Keratinocyte (primary cell): ENCODE measurements at places on chromosomes 7 and 10.

DNA sequence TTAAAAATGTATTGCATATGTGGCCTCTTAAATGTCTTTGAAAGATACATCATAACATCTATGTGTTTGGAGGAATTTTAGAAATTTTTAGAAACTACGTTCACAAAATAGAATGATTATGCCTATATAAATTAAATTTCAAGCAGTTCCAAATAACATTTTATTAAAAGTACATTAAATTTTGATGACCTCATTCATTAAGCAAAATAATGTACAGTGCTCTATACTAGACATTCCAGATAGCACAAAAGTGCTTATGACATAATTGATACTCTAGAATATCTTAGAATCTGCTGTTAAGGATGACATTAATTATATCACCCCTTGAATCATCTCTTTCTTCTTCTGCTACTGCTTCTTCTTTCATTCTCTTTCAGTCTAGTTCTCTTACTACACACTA is 528.9 kb downstream of the GFRA1 start:
- no peak for DNase-seq

GRCh38 chr7:21454182-21454581 is 26.3 kb downstream of the SP4 start:
- DNase-seq, result no peak

- DNase-seq, result no peak
These were observed 224.6 kb upstream of the ZWINT start for GRCh38 chr10:56585447-56586171.

DNA sequence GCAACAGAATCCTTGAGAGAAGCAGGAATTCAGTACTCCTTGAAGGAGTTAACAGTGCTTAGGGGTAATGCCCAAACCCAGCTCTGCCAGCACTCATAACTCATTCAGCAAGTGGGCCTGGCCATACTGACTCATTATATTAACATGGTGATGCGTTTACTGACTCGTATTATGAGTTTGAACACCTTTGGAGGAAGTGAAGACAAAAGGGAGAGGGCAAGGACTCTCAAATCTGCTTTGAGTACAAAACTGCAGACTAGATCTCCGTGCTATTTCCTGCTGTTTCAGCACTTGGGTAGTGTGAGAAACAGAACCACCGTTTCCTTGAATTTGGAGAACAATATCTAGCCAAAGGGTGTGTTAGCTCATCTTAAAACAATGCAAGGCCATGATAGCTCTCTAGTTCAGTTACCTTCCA is 30.8 kb downstream of the SLC16A9 start:
- DNase-seq, result peak; percentile 44

DNA sequence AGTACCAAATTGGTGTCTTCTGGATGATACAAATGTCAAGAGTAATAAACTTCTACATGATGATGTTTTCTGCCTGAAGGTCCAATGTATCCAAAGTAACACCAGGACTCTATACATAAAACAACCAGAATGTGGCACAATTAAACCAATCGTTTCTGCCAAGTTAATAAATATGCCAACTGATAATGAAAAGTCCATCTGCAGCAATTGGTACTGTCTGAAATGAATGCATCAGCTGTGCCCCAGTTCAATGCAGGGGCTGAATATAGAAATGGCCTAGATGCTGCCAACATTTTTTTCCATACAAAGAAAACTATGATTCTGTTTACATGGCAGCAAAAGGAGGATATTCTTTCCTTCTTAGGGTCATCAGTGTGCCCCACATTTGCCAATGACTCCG is 137.2 kb upstream of the LSM8 start:
- no peak for DNase-seq

- no peak for DNase-seq
These were observed 85.8 kb downstream of the MKX start for GRCh38 chr10:27659786-27660185.

GRCh38 chr10:76210211-76210610 is 778.8 kb downstream of the LRMDA start:
- no peak for DNase-seq

DNA sequence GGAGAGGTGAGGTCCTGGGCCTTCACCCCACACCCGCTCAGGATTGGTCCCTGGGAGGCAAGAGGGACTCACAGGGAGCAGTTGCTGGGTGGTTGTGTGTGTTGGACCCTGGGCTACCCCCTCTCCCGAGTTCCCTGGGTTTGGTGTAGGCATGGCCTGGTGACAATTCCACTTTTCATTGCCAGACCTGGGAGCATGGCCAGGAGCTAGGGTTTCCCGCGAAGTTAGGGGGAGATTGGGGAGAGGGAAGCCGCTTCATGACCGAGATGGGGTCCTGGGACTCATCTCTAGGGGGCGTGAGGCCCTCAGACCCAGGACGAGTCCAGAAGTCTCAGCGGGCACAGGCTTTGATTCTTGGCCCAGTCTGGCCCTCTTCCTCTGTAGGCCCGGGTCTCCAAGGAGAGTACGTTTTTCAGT is 606 bp downstream of the PALD1 start:
- DNase-seq, result no peak

GRCh38 chr10:70176441-70176840 is 6.1 kb upstream of the SAR1A start:
- DNase-seq, result no peak

DNA sequence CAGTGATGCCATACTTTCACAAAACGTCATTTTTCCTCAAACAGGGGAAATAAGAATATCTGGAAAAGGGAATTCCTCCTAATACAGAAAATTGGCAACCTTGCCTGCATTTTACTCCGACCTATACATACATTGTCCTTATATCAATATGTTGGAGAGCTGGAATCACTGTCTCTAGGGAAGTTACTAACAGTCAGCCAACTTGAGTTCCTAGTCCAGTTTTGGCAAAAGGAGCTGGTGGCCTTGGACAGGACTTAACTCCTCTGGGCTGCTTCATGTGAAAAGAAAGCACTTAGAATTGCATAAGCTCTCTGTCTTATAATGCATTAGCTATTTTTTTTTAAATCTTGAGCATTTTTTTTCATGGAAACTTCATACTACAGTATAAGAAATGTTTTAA is 174.2 kb upstream of the HGF start:
- no peak for DNase-seq

GRCh38 chr10:121579656-121580055 is 18.6 kb downstream of the FGFR2 start:
- DNase-seq, result peak; percentile 73

- no peak for DNase-seq
These were observed 50.8 kb upstream of the KLF6 start for GRCh38 chr10:3835770-3836169.

DNA sequence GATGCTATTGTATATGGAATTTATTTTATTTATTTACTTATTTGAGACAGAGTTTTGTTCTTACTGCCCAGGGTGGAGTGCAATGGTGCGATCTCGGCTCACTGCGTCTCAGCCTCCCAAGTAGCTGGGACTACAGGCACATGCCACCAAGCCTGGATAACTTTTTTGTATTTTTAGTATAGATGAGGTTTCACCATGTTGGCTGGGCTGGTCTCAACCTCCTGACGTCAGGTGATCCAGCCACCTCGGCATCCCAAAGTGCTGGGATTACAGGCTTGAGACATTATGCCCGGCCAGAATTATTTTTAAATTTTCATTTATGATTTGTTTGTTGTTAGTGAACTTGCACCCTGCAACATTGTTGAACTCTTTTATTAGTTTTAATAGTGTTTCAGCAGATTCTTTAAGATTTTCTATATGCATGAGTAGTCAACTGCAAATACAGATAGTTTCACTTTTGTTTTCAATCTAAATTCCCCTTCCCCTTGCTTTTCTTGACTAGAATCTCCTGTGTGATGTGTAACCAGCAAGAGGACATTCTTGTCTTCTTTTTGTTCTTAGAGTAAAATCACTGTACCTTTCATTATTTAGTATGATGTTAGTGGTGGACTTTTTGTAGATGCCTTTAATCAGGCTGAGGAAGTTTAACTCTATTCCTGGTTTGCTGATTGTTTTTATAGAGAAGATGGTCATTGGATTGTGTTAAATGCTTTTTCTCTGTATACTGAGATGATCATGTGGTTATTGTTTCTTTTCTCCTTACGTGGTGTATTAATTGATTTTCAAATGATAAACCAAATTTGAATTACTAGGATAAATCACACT is 27.8 kb downstream of the ZNF33A start:
- DNase-seq, result no peak

DNA sequence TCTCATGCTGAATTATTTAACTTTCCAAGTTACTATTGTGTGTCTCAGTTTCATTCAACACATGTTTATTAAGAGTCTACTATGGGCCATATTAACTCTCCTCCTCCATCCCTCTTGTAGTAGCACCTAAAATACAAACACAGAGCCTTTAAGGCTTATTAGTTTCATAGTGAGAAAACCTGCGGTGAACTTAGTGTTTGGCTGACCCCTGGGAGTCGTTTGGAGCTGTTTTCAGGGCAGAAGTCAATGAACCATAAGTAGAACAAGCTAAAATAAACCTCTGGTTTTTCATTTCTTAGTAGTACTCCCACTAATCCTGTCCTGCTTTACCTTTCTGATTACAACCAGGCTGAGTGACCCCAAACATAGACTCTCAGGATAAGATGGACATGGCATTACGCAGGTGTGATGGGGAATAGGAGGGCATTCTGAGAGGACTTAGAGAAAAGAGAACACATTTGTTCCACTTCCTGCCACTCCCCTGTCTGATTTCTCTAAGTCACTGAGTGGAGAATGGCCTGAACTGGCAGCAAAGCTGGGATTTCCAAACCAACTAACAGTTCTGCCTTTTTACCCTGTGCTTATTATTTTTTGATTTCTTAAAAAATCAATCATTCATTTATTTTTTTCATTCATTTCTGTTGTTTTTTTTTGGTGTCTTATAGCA is 74.5 kb downstream of the LRMDA start:
- no peak for DNase-seq

GRCh38 chr7:17131983-17132655 is 166.3 kb upstream of the AHR start:
- no peak for DNase-seq

- no peak for DNase-seq
These were observed 121.7 kb downstream of the MBL2 start for GRCh38 chr10:52650873-52651272.

DNA sequence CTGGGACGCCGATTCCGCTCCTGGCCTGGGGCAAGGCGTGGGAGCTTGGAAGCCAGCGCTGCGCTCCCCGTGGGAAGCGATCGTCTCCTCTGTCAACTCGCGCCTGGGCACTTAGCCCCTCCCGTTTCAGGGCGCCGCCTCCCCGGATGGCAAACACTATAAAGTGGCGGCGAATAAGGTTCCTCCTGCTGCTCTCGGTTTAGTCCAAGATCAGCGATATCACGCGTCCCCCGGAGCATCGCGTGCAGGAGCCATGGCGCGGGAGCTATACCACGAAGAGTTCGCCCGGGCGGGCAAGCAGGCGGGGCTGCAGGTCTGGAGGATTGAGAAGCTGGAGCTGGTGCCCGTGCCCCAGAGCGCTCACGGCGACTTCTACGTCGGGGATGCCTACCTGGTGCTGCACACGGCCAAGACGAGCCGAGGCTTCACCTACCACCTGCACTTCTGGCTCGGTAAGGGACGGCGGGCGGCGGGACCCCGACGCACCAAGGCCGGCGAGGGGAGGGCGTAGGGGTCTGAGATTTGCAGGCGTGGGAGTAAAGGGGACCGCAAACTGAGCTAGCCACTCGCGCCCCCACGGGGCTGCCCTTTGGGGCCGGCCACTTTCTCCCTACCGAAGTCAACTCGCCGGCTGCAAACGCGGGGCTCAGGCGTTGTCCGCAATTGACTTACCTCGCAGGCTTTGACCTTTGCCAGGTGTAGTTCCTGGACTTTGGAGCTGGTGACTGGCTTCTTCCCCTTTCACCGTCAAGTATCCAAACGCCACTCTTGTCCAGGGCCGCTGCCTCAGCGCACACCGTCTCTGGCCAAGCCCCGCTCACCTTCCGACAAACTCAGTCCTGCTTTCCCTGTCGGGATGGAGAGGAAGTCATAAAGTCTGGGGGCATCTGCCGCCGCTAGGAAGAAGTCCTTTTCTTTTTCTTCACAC is at the start of gene SCIN:
TSS of gene SCIN (plus strand) at position 187 of the 928 bp plus-strand sequence. CDS start at position 254, 67 bp downstream.
- no peak for DNase-seq

- DNase-seq, result no peak
These were observed 132.0 kb upstream of the SVIL start for GRCh38 chr10:29766753-29767152.

GRCh38 chr7:30564243-30564892 is 30.3 kb upstream of the GARS1 start:
- DNase-seq, result no peak

DNA sequence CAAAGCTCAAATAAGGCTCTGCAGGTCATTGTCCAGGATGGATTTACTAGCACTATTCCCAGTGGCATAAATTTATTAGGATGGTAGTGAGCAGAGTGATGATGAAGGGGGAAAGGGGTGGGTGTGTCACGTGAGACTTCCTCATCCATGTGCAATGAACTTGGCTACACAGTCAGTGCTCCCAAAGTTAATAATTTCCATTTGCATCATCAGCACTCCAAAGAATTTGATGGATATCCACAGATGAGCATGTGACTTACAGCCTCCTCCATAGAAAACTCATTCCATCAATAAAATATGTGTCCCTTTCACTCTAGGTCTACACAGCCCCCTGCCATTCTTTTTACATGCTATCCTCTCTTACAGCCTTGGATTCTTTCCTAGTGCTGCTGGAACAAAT is 142.6 kb upstream of the PLPP4 start:
- DNase-seq, result no peak

DNA sequence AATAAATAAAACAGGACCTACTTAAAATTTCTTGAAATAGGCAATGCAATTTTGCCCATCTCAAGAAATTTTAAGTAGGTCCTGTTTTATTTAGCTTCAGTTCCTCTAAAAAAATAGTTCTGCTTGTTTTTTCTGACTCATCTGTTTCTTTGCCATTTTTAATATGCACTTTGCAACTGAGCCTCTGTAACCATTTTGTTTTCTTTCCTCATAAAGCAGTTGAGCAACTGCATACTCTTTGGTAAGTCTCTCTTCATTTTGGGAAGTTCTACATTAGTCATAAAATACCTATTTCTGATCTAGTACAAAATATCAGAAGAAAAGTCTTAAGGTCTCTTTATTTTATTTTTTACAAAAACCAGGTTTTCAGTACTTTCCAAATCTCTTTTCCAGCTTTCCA is 18.0 kb downstream of the TAS2R40 start:
- DNase-seq, result no peak

- no peak for DNase-seq
These were observed 97.9 kb downstream of the GAD2 start for GRCh38 chr10:26314265-26315013.

DNA sequence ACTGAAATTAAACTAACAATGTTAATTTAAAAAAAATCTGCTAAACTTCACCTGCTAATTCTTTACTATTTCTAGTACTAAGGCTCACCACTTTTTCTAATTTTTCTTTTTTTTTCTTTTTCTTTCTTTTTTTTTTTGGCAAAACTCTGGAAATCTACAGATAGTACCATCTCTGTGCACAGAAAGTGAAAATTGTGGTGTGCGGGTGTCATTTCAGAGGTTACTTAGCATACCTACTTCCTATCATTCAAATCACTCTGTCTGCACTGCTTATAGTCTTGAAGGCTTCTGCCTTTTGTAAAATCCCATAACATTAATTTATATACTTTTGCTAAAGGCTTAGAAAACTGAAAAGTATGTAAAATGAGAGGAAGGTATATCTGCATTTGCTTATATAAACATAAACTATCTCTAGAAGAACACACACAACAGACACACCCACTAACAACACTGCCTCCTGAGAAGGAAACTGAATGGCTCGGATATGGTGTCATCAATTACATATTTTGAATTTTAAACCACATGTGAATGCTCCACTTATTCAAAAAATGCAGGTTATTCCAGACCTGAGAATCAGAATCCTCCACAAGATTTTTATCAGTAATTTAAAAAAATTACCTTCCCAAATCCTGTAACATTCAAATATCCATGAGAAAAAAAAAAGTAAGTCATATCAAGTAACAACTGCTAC is 229.5 kb downstream of the PARD3 start:
- DNase-seq, result no peak
